HCT116 (cell line): ENCODE measurements at places on chromosomes 16 and 17. TPM values are rescaled to one million over a fixed set of nuclear protein-coding genes. Genes with fewer than 3 reads are reported as not detected.

- DNase-seq: no peak
These were observed 691.6 kb downstream of the WWOX start for GRCh38 chr16:78791011-78791410.

DNA sequence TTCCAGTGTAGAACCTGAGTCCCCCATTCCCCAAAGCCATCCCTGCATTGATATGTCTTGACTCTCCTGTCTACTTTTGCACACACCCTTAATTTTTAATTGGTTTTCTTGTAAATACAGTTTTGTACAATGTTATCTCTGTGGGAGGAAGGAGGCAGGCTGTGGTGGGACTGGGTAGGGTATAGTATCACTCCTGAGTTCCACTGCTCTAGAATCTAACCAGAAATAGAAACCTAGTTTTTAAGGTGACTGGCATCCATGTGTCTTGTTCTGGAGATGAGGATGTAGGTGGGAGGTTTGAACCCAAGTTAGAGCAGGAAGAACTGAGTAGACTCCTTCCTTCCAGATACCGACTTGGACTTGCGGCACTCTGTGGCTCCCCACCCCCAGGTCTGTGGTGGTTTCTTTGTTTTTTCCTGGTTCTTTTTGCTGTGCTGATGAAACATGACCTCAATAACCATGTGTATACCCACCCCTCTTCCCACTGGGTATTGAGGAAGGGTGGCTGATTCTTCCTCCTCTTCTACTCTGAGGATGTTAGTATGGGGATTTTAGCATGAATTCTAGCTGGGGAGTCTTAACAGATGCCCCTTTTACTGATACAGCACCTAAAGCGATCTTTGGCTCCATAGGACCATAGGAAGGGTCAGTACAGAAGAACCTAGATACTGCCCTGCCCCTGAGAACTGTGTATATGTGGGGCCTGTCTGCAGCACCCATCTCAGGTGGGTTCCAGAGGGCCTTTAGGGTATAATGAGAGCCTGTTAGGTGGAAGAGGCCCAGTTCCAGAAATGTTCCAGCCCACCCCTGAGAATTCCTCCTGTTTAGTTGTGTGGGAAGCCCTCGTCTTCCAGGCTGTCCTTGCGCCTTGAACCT lies 48.7 kb downstream of the SF3B3 start:
- DNase-seq: no peak

GRCh38 chr16:23074423-23074822 lies 74.8 kb downstream of the USP31 start:
- no peak for DNase-seq

GRCh38 chr16:3049921-3050481 lies 3.6 kb downstream of the MMP25 start:
- no peak for DNase-seq

The BFAR gene
- 49.7 TPM for total RNA-seq

DNA sequence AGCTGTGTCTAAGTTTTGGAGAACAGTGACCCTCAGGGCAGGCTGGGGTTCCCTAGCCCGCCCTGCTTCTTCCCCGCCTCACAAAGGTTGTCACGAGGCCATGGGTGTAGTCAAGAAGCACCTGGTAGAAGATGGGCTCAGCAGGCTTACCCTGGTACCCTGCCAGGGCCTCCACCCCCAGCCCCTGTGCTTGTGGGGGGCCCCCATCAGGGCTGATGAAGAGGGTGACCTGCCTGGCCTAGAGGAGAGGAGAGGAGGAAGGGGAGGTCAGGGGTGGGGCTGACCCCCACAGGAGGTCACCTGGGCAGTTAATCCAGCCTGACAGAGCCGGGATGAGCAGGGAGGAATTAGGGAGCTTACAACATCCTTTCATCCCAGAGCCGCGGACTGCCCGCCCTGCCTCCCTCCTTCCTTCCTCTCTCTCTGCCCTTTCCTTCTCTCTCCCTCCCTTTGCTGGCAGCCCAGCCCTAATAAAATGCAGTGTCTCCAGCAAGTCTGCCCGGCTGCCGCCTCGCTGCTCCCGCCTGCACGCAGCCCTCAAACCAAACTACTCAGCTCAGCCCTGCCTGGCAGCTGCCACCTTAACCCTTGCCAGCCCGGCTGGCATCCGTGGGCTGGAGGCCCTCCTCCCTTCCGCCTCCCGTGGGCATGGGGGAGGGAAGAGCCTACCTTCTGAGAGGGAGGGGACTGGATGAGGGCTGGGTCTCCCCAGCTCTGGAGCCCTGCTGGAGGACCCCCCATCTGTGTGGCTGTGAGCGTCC lies 7.2 kb downstream of the DLX3 start:
- DNase-seq: no peak

DNA sequence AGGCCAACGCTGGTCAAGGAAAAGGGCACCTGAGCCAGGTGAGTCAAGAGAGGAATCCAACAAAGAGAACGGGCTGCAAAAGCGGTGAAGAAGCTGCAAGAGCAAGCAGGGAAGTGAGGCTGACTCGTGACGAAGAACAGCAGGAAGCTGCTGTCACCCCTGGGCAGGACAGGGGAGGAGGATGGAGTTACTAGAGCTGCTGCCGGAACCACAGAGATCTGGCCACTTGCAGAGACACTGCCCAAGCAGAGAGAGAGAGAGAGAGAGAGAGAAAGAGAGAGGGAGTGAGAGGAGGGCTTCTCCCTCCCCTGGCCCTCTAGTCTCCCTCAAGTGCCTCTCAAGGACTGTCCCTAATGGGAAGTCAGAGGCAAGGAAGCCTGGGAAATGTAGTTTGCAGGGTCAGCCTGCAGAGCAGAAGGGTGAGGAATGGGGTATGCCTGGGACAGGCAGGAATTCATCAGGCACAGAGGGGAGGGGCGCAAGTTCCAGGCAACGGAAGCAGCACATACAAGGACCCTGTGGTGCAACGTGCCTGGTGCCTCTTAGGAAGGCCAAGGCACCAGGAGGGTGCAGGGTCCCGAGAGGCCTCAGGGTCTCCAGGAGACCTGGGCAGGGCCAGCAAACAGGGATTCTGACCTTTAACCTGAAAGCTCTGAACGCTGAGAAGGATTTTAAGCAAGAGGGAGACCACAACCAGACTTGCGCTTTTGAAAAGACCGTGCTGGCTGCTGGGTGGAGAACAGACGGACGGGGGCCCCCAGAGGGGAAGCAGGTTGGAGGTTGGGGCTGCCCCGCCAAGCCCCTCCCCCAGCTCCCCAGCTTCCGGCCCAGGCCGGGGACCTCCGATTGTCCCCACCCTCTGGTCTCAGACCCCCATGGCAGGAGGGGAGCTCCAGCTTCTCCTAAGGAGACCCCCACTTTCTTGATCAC lies 45.8 kb upstream of the CIBAR2 start:
- DNase-seq: no peak

DNA sequence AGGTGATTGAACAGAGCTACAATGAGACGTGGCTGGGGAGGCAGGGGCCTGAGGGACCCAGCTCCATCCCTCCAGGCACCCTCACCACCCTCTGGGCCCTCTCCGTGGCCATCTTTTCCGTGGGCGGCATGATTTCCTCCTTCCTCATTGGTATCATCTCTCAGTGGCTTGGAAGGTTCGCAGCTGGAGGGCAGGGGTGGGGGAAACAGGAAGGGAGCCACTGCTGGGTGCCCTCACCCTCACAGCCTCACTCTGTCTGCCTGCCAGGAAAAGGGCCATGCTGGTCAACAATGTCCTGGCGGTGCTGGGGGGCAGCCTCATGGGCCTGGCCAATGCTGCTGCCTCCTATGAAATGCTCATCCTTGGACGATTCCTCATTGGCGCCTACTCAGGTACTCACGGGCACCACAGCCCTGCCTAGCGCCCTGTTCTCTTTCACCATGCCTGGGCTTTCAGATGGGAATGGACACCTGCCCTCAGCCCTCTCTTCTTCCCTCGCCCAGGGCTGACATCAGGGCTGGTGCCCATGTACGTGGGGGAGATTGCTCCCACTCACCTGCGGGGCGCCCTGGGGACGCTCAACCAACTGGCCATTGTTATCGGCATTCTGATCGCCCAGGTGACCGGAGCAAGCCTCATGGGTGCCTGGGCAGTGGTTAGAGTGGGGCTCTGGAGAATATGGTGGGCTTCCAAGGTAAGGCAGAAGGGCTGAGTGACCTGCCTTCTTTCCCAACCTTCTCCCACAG lies 2.1 kb downstream of the SLC2A4 start:
- no peak for DNase-seq

GRCh38 chr16:27460663-27461482 lies 58.9 kb downstream of the IL21R start:
- no peak for DNase-seq

The IGF2BP1 gene
- total RNA-seq: 0.91 TPM

GRCh38 chr17:39563476-39563875 lies 44.2 kb downstream of the NEUROD2 start:
- DNase-seq: no peak

GRCh38 chr16:84380405-84380804 lies 12.1 kb downstream of the ATP2C2 start:
- DNase-seq: no peak

The CDH5 gene
- 0.15 TPM for total RNA-seq

The ZNF423 gene
- 0.22 TPM for total RNA-seq

DNA sequence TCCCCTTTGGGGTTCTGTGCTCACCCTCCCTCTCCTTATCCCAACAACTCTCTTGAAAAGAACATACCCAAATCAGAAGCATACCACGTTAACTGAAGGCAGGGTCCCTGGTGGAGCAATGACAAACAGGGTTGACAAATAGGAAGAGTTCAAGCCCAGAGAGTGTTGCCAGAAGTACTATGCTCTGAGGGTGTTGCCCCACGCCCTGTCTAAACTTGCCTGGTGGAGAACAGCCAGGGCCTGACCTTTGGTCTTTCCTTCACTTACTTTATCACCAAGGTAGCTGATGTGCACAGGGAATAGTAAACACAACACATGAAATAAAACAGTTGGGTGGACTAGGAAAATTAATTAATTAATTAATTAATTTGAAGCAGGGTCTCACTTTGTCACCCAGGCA lies 23.3 kb downstream of the ZNF75A start:
- DNase-seq: no peak

- no peak for DNase-seq
These were observed 198.3 kb downstream of the SPECC1 start for GRCh38 chr17:20207262-20207985.

DNA sequence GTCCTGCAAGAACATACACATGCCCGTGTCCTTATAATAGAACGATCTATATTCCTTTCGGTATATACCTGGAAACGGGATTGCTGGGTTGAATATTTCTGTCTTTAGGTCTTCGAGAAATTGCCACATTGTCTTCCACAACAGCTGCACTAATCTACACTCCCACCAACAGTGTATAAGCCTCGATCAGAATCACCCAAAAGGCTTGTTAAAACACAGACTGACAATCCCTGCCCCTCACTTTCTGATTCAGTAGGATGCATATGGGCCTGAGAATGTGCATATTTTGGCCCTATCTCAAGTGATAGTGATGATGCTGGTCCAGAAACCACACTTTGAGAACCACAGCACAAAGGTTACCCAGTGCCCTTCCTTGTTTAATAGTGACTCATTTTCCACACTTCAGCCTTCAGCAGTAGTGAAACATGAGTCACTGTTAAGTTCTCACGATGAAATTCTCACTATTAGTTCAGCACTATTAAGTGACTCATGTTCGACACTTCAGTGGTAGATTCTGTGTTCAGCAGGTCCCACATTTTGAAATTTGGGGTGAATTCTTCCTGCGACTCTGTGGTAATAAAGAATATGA lies 215.6 kb downstream of the GRIN2A start:
- no peak for DNase-seq

DNA sequence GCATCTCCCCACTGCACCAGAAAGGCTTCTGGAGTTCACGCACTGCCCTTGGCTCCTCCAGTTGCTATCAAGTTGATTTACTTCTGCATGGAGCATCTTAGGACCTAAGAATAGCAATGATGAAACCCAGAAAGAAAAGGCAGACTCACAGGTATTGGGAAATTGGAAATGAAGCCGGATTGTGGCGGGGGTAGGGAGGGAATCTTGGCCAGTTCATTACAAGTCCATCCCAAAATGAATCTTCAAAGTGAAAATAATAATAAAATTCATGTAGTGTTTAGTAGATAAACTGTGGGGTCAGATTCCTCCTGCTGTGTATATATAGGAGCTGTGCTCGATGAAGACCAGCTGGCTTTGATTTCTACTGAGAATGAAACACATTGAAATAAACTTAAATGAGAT lies 33.7 kb downstream of the TEKT3 start:
- DNase-seq: no peak

The TEKT5 gene
- 0.37 TPM for total RNA-seq

The SULT1A1 gene
- total RNA-seq: 23.1 TPM

DNA sequence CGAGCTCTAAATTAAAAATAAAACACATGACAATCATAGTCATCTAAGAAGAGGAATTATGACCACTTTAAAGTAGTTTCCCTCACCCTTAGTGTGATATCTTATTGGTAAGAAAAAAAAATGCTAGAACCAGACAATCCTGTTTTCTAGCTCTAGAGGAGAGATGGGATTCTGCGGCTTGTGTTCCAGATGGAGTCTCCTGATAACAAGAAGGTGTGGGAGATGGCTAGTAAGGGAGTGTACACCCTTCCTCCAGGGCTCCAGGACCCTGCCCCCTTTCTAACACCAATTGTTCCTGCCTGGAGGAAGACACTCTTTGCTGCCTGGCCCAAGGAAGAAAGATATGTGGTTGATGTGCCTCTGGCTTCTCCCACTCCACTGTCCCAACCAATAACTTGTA lies 68.8 kb upstream of the FBXO47 start:
- DNase-seq: no peak

GRCh38 chr16:81136390-81137335 lies 40.5 kb upstream of the GCSH start:
- DNase-seq: no peak

The HBQ1 gene
- total RNA-seq: not detected

The CCL13 gene
- not detected for total RNA-seq

DNA sequence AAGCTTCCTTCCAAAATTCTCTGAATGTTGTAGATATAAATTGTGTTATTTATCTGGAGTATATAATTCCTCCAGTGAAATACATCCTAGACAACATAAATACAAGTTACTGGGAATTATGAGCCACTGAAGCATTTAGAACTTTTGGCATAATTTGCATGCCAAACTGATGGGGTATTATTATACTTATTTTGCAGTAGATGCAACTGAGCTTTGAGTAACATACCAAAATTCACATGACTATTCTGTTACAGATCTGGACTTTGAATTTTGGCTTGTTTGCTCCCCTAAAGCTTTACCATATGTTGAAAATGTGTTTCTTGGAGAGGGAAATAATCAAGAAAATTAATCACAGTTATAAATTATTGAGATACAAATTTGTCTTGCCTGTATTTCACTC lies 372.5 kb downstream of the CDH11 start:
- no peak for DNase-seq

The CD300H gene
- not detected for total RNA-seq

- no peak for DNase-seq
These were observed 7.2 kb downstream of the USP7 start for GRCh38 chr16:8956265-8957062.

DNA sequence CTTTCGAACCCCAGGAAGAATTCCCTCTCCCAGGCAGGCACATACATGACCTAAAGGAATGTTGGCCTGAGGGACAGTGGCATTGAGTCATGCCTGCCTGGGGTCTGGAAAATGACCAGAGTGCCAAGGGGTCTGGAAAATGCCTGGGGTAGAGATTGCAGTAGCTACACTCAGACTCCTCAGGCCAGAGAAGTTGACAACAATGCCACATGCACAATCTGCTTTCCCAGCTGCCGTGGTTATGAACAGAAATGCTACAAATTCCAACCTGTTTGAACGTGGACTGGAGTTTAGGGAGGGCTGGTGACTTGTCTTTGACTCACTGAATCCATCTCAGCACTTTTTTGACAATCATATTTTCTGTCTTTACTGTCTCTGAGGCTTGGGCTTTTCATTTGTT lies 250.0 kb downstream of the ABCC12 start:
- DNase-seq: no peak
